NCI-H1105 (cell line): ENCODE measurements at places on chromosomes 6 and 20.

GRCh38 chr6:43338243-43338642, 29.6 kb upstream of the CRIP3 start:
- no peak for DNase-seq

- DNase-seq = no peak
Observed at GRCh38 chr6:49548613-49549304, 1.7 kb upstream of the C6orf141 start.

- DNase-seq = no peak
Observed at GRCh38 chr20:2839732-2840137, 720 bp downstream of the PCED1A start.

DNA sequence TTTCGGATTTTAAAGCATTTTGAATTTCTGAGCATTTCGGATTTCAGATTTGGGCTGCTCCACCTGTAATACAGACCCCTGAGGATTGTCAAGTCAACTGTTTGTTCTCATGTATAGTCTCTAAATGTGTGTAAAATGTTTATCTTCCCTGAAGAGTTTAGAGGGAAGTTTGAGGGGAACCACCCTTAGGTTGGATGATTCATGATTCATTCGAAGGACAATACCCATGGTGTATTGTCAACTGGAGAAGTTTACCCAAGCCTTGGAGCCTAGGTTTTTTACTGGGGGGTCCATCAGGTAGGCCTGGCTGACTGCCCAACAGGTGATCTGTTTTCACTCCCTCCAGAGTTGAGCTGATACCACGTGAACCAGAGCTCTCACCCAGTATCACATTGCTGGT, 18.9 kb downstream of the GSTA4 start:
- DNase-seq = no peak

DNA sequence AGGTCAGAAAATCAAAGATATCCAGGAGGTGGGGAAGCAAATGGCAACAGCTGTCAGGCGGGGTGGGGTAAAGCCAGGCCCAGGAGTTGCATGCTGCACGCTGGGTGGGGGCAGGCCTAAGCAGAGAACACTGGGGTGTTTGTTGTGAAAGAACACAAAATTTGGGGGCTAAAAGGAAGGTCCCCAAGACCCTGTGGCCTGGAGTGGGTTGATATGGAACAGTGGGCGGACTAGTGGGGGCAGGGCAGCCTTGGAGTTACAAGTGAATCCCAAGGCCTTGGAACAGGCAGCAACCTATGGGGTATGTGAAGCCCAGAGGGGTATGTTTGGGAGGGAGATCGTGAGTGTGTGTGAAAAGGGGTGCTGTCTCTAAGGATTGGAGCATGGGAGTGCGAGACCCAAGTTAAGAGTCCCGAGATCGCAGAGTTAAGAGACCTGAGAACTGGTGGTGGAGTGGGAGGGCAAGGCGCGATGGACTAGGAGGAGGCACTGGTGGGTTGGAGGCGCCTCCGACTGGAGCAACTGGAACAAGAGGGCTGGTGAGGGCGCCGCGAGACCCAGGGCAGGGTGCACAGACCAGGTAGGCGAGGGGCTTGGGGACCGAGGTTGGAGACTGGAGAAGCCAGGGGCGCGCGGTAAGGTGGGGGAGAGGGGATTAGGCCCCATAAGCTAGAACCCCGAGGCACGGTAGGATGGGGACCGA, 658 bp downstream of the CUL7 start:
- DNase-seq = no peak

- DNase-seq = no peak
Observed at GRCh38 chr20:21505810-21506530, 7.9 kb downstream of the NKX2-2 start.

DNA sequence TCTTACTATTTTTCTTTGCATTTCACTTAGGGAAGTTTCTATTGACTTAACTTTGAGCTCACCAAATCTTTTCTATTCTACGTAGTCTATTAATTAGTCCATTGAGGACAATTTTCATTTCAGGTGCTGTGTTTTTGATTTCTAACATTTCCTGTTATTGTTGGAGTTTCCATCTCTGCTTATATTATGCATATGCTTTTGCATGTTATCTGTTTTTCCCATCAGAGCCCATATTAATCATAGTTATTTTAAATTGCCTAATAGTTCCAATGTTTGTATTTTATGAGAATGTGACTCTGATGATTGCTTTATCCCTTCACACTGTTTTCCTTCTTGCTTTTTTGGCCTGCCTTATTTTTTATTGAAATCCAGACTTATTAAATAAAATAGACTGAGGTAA, 414.5 kb upstream of the OPRM1 start:
- no peak for DNase-seq

DNA sequence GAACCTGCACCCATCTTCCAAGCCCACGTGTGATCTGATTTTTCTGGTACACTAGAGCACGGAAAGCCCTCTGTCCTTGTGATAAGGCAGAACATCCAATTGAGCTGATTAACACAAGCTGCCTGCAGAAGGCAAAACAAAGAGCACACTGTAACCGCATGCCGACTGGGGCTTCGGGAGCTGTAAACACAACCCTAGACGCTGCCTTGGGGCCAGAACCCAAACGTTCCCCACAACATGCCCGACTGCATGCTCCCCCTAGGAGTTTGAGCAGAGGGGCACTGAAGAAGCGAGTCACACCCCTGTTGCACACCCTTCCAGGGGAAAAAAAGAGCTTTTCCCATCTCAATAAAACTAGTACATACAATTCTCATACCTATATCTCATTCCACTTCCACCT, 470.7 kb downstream of the HTR1B start:
- no peak for DNase-seq

DNA sequence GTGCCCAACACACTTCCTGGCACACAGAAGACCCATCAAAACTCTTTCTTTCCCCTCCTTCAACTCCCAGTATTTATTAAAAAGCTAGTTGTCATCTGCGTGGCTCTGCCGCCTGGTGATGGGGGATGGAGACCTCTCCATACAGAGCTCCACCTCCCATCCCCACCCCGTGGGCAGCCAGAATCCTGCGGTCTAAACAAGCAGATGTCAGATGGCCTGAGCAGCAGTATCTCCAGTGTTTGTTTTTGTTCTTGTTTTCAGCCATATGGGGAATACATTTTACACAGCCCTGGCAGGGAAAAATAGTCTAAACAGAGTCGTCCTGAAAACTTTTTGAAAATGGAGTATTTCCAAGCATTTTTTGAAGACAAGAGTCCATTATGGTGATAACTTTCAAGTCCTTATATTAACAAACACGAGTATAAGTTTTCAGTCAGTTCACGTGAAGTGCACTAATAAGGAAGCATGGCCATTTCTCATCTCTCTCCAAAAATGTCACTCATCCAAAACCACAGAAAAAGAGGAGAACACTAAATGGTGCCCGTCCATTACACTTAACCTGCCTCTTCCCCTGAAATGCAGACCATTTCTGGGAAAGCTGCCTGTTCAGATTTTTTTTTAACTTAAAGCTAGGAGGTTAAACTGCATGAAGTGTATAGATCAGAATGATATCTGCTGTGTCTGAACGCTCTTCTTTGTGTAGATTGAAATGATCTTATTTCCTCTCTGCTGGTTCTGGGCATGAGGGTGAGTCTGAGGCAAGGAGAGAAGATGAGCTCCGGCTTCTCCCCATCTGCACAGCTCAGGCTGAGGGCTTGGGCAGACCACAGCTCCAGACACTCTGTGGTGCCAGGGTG, 91.0 kb downstream of the TCP11 start:
- no peak for DNase-seq

DNA sequence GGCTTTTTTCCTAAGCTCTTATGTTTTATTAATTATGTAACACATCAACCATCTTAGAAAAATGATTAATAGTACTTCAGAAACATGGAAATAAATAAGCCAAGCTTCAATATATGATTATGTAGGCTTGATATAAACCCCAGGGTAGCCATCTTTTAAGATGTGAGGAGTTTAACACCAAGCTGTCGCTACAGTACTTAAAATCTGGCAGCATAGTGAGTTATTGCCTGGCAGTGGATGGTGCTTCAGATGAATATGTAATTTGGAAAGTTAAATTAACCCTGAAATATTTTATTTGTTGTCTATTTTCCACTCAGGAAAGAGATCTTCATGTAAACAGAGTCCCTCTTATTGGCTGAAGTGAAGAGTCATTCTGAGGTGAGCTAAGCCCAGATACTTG, 339.0 kb upstream of the ZFP64 start:
- DNase-seq = no peak

DNA sequence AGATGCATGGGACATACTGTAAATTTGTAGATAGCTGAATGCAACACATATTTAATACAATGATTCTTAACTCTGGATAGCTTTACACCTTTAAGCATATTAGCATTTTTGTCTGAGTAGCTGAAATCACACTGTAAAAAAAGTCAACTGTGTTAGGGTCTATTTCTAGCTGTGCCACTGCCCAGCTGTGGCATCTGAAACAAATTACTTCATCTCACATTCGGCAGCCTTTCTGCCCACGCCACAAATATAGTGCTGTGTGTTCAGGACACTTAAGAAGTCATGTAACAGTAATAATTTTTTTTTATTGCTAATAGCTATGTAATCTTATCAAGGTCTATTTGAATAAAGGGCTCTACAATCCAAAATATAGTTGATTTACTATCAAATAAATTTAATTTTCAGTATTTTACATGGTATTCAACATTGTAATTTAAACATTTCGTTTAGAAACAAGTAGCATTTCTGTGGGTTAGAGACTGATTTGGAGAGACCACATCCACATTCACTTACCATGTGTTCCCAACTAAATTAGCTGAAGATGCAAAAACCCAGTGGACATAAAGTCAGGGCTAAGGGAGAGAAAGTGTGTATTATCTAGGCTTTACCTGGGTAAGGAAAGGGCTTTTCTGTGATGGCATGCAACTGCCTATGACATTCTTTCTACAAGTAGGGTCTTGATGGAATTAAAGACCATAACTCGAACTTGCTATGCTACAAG, 276.7 kb downstream of the PLCB1 start:
- DNase-seq = no peak

DNA sequence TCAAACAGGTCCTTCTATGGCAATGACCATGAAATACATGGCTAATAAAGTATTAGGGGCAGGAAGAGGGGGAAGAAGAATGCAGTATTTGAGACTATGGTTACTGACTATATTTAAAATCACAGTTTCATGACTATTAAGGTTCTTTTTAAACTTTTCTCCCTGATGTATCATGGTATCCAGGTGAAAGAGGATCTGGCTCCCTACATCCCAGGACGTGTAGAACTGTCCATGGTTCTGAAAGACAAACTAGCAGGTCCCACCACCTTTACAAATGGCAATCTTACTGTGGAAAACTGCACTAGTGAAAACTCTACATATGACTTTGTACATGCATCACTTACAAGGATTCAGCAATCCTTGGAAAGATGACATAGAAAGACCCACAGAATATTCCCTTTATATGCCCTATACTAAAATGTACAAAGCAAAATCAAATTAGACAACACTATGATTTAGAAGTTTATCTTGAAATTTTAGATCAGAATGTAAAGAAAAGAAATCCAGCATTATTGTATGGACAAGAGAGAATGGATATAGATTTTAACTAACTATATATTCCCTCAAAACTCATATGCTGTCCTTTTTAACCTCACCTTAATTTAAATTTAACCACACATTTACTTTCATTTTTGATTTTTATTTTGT, 33.5 kb downstream of the RPP21 start:
- DNase-seq = no peak

DNA sequence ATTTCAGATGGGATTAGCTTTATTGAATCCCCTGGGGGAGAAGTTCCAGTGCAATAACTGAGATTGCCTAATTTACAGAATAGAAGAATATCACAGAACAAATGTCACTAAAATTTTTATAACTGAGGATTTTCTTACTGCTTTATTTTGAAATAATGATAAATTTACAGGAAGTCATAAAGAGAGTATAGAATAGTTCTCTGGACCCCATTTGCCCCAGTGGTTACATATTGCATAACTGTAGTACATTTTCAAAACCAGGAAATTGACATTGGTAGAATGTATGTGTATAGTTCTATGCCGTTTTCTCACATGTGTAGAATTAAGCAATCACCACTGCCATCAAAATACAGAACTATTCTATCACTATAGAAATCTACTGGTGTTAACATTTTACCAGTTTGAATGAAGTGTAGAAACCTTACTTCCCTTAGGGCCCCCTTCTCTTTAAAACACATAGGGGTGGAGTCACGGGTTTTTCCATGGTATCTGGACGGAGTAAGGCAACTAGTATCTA, 18.3 kb downstream of the KIF6 start:
- no peak for DNase-seq

DNA sequence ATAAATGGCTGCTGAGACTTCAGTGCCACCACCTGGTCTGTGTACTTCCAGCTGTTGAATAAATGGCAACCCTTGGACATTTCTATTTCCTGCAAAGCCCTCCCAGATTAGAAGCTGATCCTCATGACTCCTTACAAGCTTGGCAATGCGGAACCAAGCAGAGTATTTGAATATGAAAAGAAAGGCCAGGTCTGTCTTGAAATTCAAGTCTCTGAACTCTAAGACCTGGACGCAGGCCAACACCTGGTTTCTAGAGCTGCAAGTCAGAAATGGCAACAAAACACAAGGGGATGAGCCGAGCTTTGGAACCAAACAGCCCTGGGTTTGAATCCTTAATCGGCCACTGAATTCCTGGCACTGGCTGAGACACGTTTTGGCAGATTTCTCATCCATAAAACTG, 353.4 kb downstream of the PTPRT start:
- no peak for DNase-seq

DNA sequence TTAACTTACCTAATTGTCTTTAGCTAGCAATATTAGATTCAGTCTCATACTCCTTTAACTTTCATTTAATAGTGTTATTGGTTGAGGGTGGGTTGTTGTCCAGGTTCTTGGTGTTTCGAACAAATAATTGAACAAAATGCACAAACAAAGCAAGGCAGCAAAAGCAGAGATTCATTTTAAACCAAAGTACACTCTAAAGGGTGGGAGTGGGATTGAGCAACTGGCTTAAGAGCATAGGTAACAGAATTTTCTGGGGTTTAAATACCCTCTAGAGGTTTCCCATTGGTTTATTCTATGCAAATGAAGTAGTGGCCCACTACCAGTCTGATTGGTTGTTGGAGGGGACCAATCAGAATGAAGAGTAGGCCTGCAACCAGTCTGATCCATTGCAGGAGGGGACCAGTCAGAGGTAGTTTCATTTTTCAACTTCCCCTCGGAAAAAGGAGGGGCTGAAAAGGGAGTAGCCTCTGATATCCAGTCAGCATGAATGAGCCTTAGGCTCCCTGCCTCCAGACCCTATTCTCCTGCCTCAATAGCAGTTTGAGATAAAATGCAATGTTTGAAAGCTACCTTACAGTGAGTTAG, 26.3 kb upstream of the RAB23 start:
- no peak for DNase-seq

GRCh38 chr6:62265906-62266525, 20.0 kb downstream of the KHDRBS2 start:
- DNase-seq = no peak

DNA sequence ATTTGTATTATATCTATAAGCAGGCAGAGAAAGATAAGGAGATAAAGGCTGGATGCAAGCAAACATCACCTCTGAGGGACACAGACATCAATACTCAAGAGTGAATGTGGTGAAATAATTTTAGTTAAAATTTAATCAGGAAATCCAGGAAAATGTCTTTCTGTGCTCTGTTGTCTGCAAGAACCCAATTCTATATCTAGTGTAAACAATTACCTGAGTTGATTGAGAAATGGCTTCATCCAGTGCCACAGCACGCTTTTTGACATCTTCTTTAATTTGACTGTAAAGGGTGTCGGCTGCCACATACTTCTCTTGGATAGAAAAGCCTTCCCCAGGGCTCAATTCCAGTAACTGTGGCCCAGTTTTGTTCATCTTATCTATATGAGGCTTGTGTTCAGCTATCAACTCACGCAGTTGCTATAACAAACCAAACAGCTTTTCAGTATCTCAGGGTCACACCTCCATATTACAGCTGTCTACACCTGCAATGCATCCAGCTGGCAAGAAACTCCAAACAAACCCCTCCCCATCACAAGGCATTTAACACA, 131.6 kb downstream of the DST start:
- DNase-seq = no peak

GRCh38 chr6:1619673-1620503, 10.2 kb downstream of the FOXC1 start:
- DNase-seq = no peak
